Stimulated activated CD8-positive, alpha-beta memory T cell treated with anti-CD3 and anti-CD28 coated beads, Interleukin-7, amount 100 ng/mL, for 1 hour (primary cell): ENCODE measurements at places on chromosomes 7 and 10.

GRCh38 chr10:5105626-5106025 lies 11.4 kb downstream of the AKR1C3 start:
- no peak for DNase-seq

GRCh38 chr10:15321431-15322341 lies 49.4 kb downstream of the FAM171A1 start:
- no peak for DNase-seq

GRCh38 chr7:22219036-22219435 lies 137.9 kb downstream of the RAPGEF5 start:
- no peak for DNase-seq

DNA sequence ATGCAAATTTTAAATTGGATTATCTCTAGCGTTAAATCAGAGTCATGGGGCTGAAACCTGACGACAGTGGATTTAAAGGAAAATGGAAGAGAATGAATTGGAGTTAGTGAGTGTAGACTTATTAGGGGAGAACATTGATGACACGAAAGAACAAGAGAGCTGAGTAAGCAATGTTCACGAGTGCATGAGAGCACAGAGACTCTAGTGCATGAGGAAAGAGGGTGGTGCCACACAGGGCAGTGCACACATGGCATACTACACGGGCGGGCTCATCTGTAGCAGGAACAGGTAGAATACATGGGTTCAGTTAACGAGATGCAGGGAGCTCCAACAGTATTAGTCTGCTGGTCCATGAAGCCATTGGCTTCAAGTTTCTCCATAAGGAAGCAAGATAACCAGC lies 53.9 kb downstream of the USP6NL start:
- no peak for DNase-seq

GRCh38 chr7:121116396-121116795 lies 127.9 kb downstream of the CPED1 start:
- DNase-seq: no peak

DNA sequence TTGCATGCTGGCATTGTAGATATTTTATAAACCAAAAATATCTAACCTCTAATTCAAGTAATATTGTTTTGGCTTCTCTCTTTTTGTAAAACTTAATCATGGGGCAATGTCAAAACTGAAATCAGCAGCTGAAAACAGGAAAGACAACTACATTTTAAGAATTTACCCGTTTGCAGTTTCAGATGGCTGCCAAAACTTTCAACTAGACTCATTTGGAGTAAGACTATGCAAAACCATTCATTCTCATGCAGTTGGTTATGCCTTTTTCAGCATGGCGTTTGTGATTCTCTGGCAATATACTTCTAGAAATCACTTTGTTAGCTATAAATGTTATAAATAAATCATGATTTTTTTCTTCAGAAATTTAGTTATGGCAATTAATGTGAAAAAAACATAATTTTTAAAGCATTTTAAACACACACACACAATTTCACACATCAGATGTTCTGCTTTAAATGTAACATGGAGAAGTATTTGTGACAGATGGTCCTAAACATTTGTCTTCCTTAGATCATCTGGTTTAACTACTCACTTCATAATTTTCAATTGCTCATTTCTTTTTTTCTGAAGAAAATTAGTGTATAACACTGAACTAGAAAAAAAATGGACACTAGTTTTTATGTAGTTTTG lies 116.4 kb downstream of the ITGB8 start:
- DNase-seq: no peak

DNA sequence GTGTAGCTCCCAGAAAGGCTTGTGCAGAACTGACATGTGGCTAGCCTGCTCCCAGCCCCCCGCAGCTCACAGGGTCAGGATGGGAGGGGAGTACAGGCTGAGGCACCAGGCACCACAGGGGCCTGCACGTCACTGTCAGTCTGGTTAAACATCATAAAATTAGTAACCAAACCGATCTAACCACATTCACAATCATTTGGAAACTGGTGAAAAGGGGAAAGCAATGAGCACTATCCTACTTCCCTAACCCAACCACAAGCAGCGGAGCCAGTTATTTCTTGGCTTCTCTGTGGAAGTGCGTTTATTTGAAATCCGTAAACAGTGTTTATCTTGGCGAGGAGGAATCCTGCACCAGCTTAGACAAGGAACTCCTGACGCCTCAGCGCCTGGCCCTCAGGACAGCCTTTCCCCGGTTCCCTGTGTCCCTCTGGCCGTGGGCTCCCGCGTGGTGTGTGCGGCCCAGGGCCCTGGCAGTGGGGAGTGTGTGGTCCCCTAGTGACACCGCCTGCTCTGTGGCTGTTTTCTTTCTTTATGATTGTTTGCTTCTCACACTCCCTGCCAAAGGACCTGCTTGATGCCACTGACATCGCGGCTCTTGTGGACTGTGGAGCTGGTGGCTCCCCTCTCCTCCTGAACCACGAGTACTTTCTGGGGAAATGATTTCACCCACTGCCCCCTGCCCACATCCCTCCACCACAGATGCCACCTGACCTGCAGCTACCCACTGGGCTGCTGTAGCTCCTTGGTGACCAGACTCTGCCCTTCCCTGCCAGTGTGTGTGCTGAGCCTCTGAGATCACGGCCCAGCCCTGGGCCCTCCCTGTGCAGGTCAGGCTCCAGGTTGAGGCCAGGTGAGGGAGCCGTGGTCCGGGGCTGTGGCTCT lies 38.0 kb downstream of the INPP5A start:
- no peak for DNase-seq

GRCh38 chr10:130558746-130559546 lies 422.8 kb downstream of the GLRX3 start:
- no peak for DNase-seq
